ENCODE measurements at places on chromosomes 2 and 18.

DNA sequence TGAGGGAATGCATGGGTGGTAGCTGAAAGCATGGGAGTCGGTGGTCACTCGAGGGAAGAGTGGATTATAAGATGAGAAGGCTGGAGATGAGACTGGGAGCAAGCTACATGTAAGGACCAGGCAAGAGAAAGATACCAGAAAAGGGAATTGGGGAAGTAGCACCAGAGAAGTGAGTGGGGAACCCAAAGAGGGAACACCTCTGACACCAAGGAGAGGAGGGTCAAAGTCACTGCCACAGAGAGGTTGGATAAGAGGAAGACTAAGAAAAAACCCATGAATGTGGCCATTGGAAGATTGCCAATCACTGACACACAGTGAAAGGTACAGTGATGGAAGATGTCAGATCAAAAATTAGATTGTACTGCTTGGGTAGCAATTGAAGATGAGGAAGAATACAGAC, 473.9 kb downstream of the BCL11A start:
- DNase-seq: no peak

DNA sequence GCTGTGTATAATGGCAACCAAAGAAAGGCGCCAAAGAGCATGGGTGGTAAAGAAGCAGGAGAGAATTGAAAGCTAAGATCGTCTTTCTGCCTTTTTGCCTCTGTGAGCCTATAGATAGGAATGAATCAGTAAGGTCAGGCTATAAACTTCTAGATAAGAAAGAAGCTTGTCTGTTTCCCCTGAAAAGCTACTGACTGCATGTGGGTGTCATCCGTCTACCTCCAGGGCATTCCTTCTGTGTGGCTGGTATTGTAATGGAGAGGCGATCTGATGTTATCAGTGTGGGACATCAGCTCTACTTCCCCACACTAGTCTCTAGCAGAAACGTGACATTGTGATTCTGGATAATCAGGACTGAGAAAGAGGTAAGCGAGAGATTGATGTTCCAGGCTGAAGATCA, 63.4 kb upstream of the PLA2R1 start:
- no peak for DNase-seq

GRCh38 chr18:260547-260946, 7.3 kb downstream of the THOC1 start:
- DNase-seq: no peak

GRCh38 chr2:176763130-176763529, 449.5 kb upstream of the HNRNPA3 start:
- no peak for DNase-seq

GRCh38 chr2:130728007-130728454, 839 bp upstream of the GPR148 start:
- no peak for DNase-seq

- no peak for DNase-seq
Observed at GRCh38 chr2:150357770-150358467, 129.5 kb downstream of the RND3 start.

GRCh38 chr2:239064891-239065290, 217.0 kb downstream of the TWIST2 start:
- DNase-seq: no peak

DNA sequence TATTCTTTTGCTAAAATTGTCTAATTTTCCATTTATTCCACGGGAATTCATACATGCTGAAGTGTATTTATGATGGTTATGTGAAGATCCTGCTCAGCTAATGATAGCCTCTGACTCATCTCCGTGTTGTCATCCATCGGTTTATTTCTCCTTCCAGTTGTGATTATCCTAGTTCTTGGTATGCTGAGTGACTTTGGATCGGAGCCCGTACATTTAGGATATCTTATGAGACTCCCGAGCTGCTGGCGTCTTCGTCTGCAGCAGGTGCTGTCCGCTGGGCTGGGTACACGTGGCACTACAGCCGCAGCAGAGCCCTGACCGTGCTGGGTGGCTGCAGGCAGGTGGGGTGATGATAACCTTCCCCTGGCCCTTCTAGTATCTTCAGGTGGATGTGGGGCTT, 40.1 kb upstream of the GALR1 start:
- DNase-seq: no peak

DNA sequence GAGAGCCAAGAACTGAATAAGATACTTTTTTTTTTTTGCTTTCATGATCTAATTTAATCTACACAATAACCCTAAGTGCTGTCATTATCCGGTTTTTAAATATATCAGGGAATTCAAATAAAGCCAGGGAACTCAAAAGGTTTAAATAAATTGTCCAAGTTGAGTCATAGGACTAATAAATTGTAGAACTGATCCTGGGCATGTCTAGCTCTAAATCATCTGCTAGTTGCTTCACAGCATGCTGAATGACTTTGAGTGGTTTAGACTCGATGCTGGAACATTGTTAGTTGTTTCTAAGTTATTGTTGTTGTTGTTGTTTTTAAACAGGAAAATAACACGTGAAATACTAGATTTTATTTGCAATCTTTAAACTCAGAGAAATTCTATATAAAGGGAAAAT, 147.2 kb upstream of the HNMT start:
- no peak for DNase-seq

GRCh38 chr2:62939735-62940491, 110.7 kb upstream of the OTX1 start:
- no peak for DNase-seq

GRCh38 chr2:233289648-233290047, 18.0 kb upstream of the SAG start:
- DNase-seq: no peak

- no peak for DNase-seq
Observed at GRCh38 chr2:53802617-53803151, 15.8 kb downstream of the ERLEC1 start.

DNA sequence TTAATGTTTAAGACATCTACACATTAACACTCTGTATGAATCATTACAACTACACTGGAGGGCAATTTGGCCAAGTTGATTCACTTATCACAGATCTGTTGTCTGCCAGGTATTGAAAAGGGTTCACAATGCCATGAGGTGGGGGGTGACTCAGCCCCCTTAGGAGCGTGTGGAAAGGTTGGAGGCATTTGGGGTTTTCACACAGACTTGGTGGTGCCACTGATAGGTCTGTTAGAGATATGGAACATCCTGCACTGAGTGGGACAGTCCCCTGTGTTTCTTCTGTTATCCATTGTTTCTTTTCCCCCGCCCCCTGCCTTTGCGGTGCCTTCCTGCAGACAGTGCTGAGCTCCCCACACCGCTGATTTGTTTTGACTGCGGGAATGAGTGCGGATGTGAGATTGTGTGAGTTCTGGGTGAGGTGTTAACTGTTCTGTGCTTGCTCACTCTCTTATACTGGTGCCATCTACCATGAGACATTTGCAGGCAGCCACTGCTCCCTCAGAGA, 9.3 kb upstream of the TSN start:
- DNase-seq: no peak
